Hippocampal formation (tissue), 2 donors: ENCODE measurements at places on chromosomes 7 and 10.

GRCh38 chr10:6918305-6918704 lies 338.2 kb upstream of the PRKCQ start:
- DNase-seq = no peak

DNA sequence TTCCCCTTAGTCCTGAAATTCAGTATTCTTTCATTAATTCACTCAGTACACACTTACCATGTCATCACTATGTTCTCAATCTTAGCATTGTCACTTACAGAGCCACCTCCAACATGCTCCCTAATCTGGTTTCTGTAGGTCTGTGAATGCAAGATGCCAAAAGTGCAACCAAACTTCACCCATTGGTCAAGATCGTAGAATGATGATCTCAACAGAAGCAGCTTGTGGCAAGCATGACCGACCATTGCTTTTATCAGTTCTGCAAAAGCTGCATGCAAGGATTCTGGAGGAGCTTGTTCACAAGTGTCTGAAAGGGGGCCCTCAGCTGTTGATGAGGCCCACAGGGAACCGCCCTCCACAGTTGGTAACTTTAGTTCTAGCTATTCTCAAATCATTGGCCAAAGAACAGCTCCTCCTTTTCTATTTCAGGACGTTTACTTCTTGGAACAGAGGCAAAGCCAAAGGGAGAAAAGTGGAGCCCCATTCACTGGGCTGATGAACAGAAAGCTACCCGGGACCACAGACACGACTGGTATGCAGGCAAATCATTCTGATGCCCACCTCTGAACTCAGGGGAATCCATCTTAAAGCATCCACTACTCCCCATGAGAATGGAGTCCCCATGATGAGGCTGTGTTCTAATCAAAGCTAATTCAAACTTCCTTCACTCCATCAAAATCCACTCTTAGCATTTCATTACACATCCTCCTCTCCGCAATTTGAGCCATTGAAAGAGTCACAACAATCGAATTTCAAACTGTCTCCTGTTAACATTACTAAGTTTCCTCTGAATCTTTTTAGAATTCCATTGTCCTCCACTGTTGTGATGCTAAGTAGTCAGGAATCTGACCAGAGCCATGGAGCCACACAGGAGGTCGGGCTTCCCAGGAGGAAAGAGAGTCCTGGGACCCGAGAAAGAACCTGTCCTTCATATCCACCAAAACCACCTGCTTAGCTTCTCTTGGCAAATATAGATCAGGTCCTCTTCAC lies 13.9 kb downstream of the GRB10 start:
- no peak for DNase-seq

DNA sequence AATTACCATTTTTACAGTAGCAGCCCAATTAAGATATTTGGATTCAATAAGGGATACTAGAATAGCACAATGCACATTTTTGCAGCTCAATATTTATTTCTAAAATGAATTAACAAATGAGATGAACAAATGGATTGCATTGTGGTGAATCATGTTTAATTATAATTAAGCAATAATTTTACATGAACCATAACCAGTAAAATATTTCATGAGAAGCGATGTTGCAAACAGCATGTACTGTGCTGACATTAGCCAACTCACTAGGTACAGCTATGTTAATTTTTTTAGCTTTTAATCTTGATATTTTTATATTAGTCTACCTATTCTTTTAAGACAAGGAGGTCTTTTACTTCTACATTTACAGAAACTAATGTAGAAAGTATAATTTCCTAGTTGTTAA lies 399.1 kb upstream of the AKR1E2 start:
- no peak for DNase-seq

- no peak for DNase-seq
These were observed 25.6 kb upstream of the CACNA2D1 start for GRCh38 chr7:82469207-82469606.

DNA sequence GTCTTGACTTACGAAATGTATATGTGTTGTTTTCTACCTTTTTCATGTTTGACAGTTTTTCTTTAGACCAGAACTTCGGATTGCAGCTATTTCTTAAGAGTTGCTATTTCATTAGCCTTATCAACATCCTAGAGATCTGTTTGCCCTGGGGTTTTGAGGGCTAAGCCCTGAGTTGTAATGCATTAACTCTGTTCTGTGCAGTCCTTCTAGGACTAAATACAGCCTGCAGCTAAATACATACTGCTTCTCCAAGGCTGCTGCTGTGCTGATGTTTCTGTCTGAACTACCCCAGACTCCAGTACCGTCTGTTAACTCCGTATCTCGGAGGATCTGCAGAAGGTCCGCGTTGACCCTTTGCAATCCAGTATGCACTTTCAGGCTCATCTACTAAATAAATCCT lies 26.5 kb downstream of the KIAA1217 start:
- no peak for DNase-seq

DNA sequence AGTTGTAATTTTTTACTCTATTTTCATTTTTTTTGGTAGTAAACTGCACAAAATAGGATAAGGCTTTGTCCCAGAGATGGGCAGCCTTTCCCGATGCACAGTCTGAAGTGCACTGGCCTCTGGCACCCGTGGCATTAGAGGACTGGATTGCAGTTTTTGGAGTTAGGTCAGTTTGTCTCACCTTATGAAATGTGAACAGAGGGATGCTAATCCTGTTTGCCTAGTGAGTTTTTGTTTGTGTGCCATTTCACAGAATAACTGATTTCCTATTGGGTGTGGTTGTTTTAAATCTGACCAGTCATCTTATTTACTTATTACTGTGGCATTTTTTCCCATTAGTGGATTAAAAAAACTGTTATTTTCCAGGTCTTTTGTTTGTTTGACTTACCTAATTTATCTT lies 109.5 kb upstream of the GATA3 start:
- no peak for DNase-seq
